Stimulated activated CD8-positive, alpha-beta memory T cell treated with anti-CD3 and anti-CD28 coated beads, Interleukin-4, amount 100 ng/mL, for 4 hours (primary cell): ENCODE measurements at places on chromosomes 3 and 15.

DNA sequence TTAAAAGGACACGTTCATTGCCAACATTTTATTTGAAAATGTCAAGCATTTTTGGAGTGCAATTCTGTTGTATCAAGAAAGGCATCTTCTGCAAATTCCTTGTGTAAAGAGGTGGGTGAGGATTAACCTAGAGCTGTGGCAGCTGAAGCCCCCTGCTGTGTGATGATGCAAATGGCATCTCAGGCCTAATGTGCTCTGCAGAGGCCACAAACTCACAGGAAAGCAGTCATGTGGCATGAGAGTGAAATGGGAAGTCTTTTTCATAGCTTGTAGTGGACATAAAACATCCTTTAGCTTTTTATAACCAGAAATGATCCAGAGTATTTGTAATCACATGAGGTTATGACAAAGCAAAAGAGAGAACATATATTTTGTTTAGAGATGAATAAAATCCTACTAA, 6.4 kb downstream of the CADM2 start:
- DNase-seq = no peak

- no peak for DNase-seq
Observed at GRCh38 chr3:188348435-188349244, 194.7 kb downstream of the LPP start.

GRCh38 chr3:193593668-193594030, 641 bp downstream of the OPA1 start:
- DNase-seq = no peak

GRCh38 chr3:124791639-124792151, 61.4 kb downstream of the UMPS start:
- DNase-seq = no peak

GRCh38 chr3:23576379-23576959, 229.3 kb upstream of the UBE2E1 start:
- DNase-seq = no peak

GRCh38 chr3:36648241-36649034, 115.9 kb downstream of the DCLK3 start:
- DNase-seq = no peak

DNA sequence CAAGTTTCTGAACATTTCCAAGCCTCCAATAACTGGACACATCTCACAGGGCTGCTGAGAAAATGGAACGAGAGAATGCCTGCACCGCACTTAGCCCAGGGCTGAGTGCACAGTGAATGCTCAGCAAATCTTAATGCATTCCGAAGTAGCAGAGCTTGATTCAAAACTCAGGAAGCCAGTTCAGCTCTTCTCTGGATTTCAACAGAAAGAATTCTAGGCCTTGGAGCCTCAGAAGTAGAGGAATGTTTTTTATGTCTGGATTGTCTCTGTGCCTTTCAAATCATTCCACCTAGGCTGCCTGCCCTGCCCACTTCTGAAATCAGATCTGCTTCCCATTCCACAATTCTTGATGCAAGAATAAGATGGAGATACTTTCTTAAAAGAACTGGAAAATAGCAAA, 9.6 kb upstream of the FOXP1 start:
- no peak for DNase-seq

- DNase-seq = no peak
Observed at GRCh38 chr3:61812517-61812916, 251.1 kb downstream of the PTPRG start.

- DNase-seq = no peak
Observed at GRCh38 chr3:134617608-134618477, 33.0 kb downstream of the KY start.

GRCh38 chr3:130480736-130481135, 36.2 kb upstream of the COL6A6 start:
- no peak for DNase-seq

- DNase-seq = no peak
Observed at GRCh38 chr3:15711281-15711680, 86.5 kb downstream of the ANKRD28 start.

GRCh38 chr3:121748680-121749275, 763 bp downstream of the GOLGB1 start:
- no peak for DNase-seq

DNA sequence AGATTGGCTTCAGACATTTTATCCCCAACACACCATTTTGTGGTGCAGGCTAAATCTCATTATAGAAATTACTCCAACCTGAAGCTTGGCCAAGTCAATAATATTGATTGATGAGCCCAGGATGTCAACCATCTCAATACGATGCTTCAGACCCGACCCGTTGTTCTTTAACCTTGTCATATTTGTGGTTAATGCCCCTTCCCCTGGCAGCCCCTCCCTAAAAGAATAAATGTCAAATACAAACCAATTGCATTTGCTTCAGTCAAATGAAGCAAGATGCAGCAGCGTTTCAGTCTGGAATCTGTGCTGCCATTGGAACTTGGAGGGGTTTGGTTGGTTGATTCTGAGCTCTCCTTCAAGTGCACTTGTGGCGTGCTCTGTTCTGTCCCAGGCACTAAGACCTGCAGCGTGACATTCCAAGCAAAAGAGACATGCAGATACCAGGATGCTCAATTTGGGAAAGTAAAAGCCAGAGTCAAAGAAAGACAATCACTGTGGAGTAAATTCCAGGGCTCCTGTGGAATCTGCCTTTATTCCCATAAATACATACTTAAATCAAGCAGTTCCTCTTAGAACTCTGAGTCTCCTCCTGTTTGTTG, 23.8 kb upstream of the PSMD6 start:
- no peak for DNase-seq

DNA sequence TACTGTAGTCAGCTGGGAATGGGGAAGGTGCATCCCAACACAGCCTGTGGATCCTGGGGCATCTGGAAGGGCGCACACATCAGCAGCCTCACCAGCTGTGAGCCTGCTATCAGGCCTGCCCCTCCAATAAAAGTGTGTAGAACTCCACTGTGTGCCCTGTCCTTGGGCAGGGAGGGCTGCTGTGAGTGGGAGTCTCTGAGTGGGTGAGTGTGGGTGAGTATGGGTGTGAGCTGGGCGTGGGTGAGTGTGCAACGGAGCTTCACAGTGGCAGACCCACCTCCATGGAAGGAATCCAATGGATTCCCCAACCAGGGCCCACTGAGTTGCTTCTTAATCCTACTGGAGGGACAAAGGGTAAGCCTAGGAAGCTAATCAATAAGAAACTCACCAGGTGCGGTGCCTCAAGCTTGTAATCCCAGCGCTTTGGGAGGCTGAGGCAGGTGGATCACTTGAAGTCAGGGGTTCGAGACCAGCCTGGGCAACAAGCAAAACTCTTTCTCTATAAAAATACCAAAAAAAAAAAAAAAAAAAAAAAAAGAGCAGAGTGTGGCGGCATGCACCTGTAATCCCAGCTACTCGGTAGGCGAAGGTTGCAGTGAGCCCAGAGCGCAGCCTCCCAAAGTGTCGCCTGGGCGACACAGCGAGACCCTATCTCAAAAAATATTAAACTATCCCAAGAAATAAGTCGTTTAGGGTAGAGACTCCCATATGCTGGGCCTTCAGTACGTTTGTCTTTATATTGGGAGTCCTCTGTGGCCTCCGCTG, 555 bp upstream of the RCCD1 start:
- DNase-seq = no peak

DNA sequence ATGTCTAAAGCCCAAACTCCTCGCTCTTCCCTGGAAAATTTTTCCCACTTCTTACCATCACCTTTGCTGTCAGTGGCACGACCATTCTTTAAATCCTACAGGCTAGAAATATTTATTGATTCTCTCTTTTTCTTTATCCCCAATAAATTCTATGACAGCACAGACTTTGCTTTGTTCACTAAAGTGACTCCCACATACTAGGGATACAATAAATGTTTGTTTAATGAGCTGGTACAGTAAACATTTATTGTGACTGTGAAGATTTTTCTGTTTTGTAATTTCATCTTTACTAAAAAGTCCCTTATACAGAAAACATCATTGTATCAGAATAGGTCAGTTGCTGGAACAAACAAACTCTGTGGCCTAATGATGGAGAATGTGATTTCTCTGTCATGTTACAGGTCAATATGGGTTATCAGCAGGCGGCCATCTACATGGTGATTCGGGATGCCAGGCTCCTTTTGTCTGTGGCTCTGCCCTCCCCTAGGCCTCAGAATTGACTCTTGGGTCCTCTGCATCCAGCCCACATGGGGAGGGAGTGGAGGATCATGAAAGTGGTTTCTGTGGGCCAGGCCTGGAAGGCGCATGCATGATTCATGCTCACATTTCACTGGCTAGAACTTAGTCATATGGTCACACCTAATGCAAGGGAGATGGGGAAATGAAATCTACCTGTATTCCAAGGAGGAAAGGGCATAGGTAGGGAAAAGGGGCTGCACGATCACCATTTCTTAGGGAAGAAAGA, 22.7 kb upstream of the KNG1 start:
- no peak for DNase-seq

DNA sequence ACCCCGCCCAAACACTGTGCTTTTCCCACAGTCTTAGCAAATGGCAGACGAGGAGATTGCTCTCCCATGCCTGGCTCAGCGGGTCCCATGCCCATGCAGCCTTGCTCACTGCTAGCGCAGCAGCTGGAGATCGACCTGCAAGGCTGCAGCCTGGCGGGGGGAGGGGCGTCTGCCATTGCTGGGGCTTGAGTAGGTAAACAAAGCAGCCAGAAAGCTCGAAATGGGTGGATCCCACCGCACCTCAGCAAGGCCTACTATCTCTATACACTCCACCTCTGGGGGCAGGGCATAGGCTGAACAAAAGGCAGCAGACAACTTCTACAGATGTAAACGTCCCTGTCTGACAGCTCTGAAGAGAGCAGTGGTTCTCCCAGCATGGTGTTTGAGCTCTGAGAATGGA, 27.2 kb upstream of the WDR5B start:
- no peak for DNase-seq

DNA sequence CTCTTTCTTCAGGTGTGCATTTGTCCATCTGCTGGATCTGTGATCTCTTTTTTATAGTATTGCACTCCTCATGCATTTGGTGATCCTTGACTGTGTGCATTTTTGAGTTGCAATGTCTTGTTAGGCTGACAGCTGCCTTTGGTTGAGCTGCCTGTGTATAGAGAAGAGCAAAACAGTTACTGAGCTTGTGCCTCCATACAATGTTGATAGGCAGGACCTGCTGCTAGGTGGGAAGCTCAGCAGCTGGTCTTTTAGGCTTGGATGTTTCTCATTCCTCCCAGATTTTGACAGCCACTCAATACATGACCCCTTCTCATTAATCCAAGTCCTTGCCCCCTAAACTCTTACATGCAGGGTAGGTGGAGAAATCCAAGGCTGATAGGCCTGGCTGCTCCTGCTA, 74.8 kb upstream of the PIAS1 start:
- no peak for DNase-seq

GRCh38 chr3:31472479-31473390, 60.0 kb upstream of the STT3B start:
- DNase-seq = no peak

- peak; percentile 36 for DNase-seq
Observed at GRCh38 chr3:52533623-52534280, at the start of gene NT5DC2. NT5DC2 (minus strand) TSS chr3:52533857; CDS start chr3:52533737, 120 bp downstream.

- DNase-seq = no peak
Observed at GRCh38 chr15:57060799-57061198, 142.4 kb downstream of the TCF12 start.

DNA sequence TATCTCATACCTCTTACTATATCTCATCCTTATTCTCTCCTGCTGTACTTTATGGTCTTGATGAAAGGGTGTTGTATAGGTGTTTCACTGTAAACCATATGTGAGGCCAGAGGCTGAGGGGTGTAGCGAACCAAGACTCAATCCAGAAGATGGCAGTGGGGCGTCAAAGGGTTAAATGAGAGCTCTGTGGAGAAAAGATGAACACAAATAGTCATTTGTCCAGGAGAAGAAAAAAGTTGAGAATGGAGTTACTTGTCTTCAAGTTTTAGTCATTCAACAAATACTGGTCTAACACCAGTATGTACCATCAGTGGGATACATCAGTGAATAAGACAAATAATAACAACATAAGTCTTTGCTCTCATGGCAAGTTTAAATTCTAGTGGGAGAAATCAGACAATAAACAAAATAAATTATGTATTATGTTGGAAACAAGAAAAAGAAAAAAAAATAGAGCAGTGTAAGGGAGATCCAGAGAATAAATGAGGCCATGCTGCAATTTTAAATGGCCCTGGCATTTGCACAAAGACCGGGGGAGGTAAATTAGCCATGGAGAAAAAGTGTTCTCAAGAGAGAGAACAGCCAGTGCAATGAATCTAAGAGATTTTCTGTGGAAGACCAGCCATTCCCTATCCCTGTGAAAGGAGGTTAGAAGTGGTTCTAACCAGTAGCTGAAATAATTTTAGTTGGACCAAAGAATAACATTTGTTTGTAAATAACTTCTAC, 77.0 kb upstream of the UMPS start:
- no peak for DNase-seq

- DNase-seq = no peak
Observed at GRCh38 chr3:4525560-4526223, 32.5 kb downstream of the ITPR1 start.

DNA sequence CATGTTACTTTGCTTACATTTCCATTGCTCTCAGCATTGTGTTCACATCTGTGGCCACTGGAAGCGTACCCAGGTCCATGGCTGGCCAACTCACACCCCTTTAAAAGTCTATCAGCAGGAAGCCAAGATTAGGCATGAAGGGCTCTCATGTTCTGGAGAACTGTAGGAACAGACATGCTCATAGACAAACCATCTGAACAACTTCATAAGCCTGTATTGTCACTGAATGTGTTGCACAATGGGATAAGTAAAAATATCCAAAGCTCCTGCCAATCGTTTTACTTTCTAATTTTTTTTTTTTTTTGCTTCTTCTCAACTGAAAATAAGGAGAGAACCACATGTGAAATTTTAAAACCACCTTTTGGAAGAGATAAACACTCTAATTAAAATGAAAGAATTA, 6.4 kb downstream of the RPLP1 start:
- no peak for DNase-seq

GRCh38 chr3:194714564-194714963, 28.9 kb downstream of the FAM43A start:
- no peak for DNase-seq

DNA sequence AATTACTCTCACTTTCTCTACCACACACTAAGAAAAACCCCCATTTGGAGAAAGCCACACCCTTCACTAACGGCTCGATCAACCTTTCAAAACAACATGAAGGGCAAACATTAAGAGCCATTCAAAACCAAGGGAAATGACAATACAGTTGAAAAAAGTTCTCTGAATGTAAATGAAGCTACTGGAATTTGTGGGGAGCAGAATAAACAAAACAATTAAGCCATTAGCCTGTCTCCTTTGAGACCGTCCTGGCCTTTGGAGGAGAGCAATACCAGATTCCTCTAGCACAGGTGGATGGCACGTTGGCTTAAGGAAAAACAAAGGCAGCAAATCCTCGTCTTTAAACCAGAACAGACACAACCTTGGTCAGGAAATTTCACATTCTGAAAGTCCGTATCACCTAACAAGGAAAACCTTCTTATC, 18.7 kb downstream of the MYO1E start:
- no peak for DNase-seq

DNA sequence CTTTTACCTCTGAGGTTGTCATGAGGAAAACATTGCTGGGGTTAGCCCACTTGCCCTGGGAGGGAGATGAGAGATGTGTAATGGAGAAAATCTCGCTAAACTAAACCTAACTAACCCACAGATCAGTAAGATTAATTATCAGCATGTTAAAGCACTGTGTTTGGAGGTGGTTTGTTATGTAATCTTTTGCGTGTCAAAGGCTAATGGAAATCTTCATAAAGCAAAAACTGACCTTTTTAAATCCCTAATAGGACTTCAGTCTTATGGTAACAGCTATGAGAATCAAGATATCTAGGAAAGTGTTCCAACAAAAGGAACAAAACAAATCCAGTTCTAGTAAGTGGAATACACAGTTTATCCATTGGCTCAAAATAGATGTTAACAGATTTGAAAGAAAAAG, 102.7 kb downstream of the PLOD2 start:
- no peak for DNase-seq
